ENCODE measurements at places on chromosomes 11 and 22. TPM values are rescaled to one million over a fixed set of nuclear protein-coding genes. Genes with fewer than 3 reads are reported as not detected.

DNA sequence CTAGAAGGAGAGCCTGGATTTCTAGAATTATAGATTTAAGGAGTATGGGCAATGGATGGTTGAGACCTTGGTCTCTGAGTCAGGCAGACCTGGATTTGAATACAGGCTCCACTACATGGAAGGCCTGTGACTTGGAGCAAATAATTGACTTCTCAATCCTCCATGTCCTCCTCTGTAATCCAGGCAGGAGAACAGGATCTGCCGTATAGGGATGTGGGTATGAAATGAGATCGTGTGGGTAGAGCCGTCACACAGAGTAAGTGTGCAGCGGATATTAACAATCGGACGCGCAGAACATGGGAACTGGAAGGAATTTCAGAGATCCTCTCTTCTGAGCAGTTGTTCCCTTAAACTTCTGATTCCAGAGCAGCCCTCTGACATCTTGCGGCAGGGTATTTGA is 11.5 kb upstream of the TMPRSS13 start:
- no peaks in the 10 kb centered on the region for H3K27me3 ChIP-seq
- DNase-seq = no peak
- no peaks in the 10 kb centered on the region for H3K36me3 ChIP-seq
- H3K4me1 ChIP-seq = no peaks in the 10 kb centered on the region
- H3K27ac ChIP-seq = no peak overlapping the region
- no peak overlapping the region for H3K4me3 ChIP-seq

DNA sequence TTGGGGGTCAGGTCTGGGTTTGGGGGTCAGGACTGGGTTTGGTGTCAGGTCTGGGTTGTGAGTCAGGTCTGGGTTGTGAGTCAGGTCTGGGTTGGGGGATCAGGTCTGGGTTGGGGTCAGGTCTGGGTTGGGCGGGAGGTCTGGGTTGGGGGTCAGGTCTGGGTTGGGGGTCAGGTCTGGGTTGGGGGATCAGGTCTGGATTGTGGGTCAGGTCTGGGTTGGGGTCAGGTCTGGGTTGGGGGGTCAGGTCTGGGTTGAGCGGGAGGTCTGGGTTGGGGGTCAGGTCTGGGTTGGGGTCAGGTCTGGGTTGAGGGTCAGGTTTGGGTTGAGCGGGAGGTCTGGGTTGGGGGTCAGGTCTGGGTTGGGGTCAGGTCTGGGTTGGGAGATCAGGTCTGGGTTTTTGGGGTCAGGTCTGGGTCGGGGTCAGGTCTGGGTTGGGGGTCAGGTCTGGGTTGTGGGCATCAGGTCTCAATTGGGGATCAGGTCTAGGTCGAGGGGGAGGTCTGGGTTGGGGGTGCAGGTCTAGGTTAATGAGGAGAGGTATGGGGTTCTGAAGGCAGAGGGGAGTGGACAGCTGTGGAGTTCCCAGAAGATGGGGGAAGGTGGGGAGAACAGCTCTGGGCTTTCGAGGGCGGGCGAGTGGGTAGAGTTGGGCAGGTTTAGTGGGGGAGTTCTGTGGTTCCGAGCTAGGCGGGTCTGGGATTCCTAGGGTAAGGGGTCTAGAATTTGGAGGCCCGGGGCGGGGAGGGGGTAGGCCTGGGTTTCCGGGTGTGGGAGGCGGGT is 629 bp downstream of the TTLL8 start:
- DNase-seq = no peak
- H3K27ac ChIP-seq = no peak overlapping the region
- H3K4me1 ChIP-seq = no peaks in the 10 kb centered on the region
- H3K27me3 ChIP-seq = no peaks in the 10 kb centered on the region
- no peaks in the 10 kb centered on the region for H3K36me3 ChIP-seq
- no peak overlapping the region for H3K4me3 ChIP-seq

- DNase-seq = no peak
- H3K27ac ChIP-seq = no peak overlapping the region
- no peak overlapping the region for H3K4me3 ChIP-seq
- no peaks in the 10 kb centered on the region for H3K27me3 ChIP-seq
These were observed 8.4 kb downstream of the XBP1 start for GRCh38 chr22:28791841-28792490.

- H3K27me3 ChIP-seq = no peaks in the 10 kb centered on the region
- H3K4me1 ChIP-seq = no peaks in the 10 kb centered on the region
- H3K36me3 ChIP-seq = peaks cover 14% of the 10 kb centered on the region
- H3K4me3 ChIP-seq = no peak overlapping the region
- DNase-seq = no peak
These were observed 124.2 kb downstream of the SWAP70 start for GRCh38 chr11:9787981-9788521.

DNA sequence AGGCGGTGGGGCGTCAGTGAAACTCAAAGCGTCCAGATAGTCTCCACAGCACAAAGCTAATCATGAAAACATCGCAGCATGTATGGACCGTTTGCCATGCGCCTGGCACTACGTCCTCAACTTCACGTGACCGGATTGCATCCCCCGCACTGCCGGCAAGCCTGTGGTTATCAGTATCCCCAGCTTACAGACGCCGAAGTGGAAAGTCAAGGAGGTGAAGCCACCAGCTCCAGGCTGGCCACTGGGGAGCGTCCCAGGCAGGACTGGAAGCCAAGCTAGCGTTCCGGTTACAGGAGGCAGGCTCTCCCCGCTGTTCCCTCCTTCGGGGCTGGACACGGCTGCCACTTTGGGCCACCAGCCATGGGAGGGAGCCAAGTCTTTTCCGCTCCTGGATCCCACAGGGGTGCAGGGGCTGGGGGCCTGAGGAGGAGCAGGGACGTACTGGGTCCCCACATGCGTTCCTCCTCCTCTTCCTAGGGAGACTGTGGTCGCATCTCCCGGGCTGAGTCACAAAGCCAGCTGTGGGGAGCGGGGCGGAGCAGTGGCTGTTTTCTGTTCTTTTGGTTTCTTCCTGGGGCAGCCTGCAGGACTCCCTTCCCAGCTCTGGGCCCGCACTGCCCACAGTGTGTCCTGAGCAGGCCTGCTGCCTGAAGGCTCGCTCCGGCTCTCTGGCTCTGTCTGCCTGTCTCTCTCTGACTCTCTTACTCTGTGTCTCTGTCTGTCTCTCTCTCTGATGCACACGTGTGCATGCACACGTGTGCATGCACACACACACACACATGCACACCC is 4.3 kb upstream of the OSBPL5 start:
- H3K27ac ChIP-seq = no peak overlapping the region
- no peak for DNase-seq
- H3K4me3 ChIP-seq = peak overlapping the region; percentile 31
- H3K4me1 ChIP-seq = no peaks in the 10 kb centered on the region

- peaks cover 37% of the 10 kb centered on the region for H3K4me1 ChIP-seq
- H3K36me3 ChIP-seq = no peaks in the 10 kb centered on the region
- DNase-seq = peak; percentile 22
- peak overlapping the region; percentile 33 for H3K27ac ChIP-seq
These were observed 43.8 kb downstream of the CELF1 start for GRCh38 chr11:47509077-47509536.

DNA sequence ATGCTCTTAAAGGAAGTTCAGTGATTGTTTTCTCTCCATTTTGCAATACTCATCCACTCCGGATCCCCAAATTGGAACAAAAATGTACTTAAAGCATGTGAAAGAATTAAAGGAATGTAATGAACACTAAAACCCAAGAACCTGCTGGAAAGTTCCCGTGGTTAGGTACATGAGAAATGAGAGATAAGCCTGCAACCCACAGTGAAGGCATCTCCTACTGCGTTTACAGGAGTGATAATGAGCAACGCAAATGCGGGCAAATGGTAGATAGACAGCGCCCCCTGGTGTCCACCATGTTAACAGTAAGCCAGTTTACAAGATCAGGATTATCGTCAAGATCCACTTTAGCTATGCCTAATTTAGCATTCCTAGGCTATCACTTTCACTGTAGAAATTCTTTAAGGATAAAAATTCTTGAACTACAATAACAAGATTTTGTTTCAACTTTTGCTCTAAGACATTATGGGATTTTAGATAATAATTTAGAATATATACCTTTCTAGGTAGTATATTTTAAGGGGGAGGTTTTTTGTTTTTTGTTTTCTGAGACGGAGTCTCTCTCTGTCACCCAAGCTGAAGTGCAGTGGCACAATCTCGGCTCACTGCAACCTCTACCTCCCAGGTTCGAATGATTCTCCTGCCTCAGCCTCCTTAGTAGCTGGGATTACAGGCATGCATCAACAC is 29.9 kb downstream of the ALG9 start:
- H3K27ac ChIP-seq = no peak overlapping the region
- H3K27me3 ChIP-seq = no peaks in the 10 kb centered on the region
- H3K36me3 ChIP-seq = no peaks in the 10 kb centered on the region
- no peak overlapping the region for H3K4me3 ChIP-seq
- peak; percentile 76 for DNase-seq

DNA sequence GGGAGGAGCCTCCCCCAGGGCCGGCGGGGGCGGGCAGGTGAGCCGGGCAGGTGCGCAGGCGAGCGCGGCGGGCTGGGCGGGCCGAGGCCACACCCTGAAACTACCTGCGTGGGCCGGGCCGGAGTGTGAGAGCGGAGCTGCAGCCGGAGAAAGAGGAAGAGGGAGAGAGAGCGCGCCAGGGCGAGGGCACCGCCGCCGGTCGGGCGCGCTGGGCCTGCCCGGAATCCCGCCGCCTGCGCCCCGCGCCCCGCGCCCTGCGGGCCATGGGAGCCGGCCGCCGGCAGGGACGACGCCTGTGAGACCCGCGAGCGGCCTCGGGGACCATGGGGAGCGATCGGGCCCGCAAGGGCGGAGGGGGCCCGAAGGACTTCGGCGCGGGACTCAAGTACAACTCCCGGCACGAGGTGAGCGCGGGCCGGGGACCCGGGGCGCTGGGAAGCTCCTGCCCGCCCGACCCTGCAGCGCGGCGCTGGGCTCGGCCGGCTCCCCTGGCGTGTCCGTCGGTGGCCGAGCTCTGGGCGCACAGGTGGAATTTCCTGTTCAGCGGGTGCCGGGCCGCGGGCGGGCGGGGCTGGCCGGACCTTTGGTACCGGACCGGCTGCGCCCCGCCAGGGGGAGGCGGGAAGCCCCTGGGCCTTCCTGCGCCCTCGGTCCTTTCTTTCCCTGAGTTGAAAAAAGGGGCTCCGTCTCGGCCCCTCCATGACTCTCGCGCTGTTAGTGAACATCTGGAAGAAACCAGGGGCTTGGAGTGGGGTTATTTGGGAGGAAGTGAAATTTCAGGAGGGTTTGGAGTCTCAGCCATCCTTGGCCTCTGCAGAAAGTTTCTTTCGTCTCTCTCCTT is at the start of gene ST14:
ST14 (plus strand) TSS at position 126 of the 841 bp plus-strand sequence; CDS start at position 324, 198 bp downstream.
- no peaks in the 10 kb centered on the region for H3K27me3 ChIP-seq
- no peak within 1 kb of the TSS for H3K4me3 ChIP-seq
- no peak for DNase-seq
- no peaks in the 10 kb centered on the region for H3K36me3 ChIP-seq

OR8D1 gene
- total RNA-seq = not detected

GUCY1A2 gene
- total RNA-seq = 0.03 TPM

NRIP3 gene
- 0.73 TPM for total RNA-seq
